Fibroblast of the aortic adventitia (primary cell): ENCODE measurements at places on chromosomes 13 and 19.

GRCh38 chr19:40607311-40608239 lies 6.4 kb downstream of the LTBP4 start:
- no peak for DNase-seq

DNA sequence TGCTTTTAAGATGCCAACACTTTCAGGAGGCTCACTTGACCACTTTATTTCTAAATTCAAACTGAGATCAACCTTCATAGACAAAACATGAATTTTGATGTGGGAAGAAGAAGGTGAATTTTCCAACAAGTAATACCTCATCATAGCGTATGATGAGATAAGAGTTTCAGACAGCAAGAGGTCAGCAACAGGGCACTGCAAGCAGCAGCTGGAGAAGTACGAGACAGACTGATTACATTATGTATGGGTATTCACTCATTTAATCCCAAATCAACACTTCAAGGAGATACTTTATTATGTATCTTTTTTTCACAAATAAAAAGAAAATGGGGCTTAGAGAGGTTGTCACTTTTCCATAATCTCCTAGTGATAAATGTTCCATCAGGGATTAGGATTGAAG lies 389.8 kb downstream of the TBC1D4 start:
- DNase-seq, result no peak

- no peak for DNase-seq
These were observed 26.4 kb upstream of the ZNF507 start for GRCh38 chr19:32318884-32319520.

- no peak for DNase-seq
These were observed 1.0 kb upstream of the TYROBP start for GRCh38 chr19:35908973-35909683.

DNA sequence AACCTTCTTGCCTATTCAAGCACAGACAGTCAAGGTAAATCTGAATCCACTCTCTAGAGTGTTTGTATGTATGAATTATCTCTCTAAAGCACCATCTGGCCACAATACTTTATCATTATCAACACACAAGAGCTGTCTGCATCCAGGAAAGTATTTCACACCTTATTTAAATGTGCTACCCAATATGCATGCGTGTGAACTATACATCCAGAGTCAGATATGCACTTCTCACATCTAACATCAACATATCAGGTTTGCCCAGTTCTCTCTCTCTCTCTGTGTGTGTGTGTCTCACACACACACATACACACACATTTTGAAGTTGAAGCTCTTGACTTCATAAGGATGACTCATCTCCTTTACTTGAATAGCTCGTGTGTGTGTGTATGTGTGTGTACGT lies 697.5 kb upstream of the PCDH20 start:
- DNase-seq, result no peak

DNA sequence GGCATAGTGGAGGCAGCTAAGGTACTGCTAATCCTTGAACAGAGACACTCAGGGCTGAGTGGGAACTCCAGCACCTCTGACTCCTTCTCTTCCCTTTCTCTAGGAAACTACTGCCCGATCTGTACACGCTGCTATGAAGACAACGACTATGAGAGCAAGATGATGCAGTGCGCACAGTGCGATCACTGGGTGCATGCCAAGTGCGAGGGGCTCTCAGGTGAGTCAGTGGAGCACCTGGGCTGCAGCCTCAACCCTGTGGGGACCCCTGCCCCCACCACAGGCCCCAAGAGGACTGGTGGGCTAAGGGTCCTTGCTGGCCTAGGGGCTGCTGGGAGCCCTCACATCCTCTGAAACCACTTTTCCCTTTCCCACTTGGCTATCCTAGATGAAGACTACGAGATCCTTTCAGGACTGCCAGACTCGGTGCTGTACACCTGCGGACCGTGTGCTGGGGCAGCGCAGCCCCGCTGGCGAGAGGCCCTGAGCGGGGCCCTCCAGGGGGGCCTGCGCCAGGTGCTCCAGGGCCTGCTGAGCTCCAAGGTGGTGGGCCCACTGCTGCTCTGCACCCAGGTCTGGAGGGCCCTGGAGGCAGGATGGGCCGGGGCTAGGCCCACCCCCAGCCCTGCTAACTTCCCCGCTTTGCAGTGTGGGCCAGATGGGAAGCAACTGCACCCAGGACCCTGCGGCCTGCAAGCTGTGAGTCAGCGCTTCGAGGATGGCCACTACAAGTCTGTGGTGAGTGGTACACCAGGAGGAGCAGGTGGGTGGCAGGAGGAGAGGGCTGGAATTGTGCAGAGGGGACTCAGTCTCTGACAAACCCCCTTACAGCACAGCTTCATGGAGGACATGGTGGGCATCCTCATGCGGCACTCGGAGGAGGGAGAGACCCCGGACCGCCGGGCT lies 9.5 kb downstream of the KMT2B start:
- DNase-seq, result no peak

- DNase-seq, result peak; percentile 20
These were observed 28.4 kb downstream of the ZNF844 start for GRCh38 chr19:12092956-12093355.

GRCh38 chr19:40294560-40294959 lies 9.4 kb upstream of the AKT2 start:
- no peak for DNase-seq

- no peak for DNase-seq
These were observed 3.9 kb upstream of the S1PR2 start for GRCh38 chr19:10235003-10235402.

GRCh38 chr13:97194479-97194878 lies 27.7 kb upstream of the MBNL2 start:
- peak; percentile 16 for DNase-seq

DNA sequence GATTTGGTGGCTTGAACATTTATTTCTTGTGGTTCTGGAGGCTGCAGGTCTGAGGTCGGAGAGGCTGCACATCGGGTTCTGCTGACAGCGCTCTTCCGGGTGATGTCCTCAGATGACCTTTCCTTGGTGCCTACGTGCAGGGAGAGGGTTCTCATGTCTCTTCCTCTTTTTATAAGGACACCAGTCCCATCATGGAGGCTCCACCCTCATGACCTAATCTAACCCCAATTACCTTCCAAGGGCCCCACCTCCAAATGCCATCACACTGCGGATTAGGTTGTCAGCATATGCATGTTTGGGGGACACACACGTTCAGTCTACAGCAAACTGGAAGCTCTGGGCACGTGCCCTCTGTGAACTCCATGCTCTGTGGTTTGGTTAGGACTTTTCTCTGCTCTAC lies 338.6 kb downstream of the FGF9 start:
- no peak for DNase-seq

DNA sequence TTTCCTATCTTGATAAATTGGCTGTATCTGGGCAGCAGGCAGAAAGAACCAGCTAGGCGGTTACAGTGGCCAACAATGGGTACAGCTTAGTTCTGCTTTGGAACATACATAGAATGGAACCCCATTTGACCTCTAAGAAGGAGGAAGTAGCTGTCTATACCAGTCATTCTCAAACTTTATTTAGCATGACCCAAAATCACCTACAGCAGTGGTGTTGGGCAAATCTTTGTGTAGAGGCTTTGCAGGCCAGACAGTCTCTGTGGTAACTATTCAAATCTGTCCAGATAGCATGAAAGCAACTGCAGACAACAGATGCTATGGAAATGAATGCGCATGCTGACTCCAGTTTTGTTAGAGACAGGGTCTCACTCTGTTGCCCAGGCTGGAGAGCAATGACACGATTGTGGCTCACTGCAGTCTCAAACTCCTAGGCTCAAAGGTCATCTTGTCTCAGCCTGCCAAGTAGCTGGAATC lies 12.0 kb upstream of the KCNC3 start:
- DNase-seq, result no peak

DNA sequence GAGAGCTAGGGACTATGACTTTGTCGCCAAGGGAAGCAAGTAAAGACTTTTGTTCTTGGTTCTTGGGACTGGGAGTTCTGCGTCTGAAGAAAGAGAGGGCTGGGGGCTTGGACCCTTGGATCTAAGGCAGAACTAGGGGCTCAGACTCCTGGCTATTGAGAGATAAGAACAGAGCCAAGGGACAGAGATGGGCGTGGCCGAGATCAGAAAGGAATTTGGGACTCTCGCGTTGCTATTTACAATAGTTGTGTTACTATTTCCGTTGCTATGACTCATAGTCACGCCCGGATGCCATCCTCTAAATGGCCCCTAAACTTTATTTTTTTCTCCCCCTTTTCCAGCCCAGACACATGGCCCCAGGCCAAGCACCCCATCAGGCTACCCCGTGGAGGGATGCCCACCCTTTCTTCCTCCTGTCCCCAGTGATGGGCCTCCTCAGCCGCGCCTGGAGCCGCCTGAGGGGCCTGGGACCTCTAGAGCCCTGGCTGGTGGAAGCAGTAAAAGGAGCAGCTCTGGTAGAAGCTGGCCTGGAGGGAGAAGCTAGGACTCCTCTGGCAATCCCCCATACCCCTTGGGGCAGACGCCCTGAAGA lies 759 bp downstream of the PPP1R15A start:
- peak; percentile 97 for DNase-seq

DNA sequence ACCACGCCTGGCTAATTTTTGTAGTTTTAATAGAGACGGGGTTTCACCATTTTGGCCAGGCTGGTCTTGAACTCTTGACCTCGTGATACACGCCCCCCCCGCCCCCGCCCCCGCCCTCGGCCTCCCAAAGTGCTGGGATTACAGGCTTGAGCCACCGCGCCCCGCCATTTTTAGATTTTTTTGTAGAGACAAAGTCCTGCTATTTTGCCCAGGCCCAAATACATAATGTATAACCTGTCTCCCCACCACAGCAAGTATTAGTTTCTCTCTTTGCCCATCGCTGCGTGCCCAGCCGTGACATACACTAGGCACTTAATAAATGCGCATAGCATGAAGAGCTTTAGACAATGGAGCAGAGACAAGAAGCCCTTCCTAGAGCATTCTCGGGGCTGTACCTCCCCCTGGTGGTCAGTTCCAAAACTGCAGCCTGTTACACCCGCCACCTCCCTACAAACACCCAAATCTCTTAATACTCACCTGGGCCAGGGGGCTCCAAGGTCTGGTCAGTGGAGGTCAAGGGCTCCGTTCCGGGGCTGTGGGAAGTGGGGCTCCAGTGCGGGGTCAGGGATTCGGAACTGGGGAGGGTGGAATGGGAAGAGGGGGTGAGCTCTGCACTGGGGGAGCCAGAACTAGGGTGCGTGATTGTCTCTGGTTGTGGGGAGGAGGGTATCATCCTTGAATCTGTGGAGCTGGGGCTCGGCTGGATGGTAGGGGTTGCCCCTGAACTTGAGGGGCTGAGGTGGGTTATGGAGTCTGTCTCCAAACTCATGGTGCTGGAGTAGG lies 22.5 kb downstream of the IQCN start:
- peak; percentile 76 for DNase-seq

GRCh38 chr13:107130566-107130965 lies 562.6 kb upstream of the ARGLU1 start:
- DNase-seq, result no peak

DNA sequence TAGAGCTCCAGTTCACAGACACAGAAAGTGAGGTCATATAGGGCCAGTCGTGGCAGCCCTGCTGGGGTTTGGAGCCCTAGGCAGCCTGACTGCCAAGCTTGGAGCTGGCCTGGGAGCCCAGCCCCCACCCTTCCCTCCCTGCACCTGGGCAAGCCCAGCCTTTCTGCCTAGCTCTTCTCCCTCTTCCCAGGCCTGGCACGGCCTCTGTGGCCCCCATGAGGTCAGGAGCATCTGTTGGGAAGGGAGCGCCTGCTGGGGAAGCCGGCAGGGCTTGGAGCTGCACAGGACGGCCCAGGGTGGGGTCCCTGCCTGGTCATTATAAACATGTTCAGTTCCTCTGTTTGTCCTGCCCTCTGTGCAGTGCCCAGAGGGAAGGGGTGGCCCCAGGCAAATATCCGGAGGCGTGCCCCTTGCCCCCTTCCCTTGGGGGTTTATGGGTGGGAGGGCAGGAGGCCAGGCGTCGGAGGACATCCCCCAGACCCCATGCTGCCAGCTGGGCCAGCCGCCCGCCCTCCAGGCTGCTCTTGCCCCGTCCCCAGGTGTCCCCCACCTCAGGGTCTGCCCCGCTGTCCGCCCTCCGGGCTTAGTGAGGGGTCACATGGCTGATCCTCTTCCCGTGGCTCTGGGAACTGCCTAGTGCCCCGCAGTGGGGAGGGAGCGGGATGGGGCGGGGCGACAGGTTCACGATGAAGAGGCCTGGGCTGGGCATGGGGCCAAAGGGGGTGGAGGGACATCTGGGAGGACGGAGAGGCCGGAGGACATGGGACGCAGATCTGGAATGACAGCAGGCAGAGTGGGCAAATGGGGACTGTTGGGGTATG lies 30.0 kb upstream of the NCCRP1 start:
- DNase-seq, result no peak

DNA sequence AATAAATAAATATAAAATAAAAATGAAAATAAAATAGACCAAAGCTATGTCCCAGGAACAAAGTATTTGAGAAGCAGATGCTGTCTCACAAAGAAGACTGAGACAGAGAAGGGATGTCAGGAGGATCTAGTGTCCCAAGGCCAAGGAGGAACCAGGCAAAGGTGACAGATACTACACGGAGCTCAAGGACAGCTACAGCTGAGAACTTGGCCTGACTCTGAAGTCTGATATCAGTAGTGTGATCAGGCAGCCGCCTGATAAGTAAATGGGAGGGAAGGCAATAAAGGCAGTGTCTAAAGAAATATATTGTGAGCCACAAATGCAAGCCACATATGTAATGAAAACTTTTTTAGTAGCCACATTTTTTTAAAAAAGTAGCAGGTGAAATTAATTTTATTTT lies 20.4 kb upstream of the NANOS3 start:
- DNase-seq, result no peak

- DNase-seq, result peak; percentile 56
These were observed 2.0 kb downstream of the ZNF823 start for GRCh38 chr19:11736696-11737095.

DNA sequence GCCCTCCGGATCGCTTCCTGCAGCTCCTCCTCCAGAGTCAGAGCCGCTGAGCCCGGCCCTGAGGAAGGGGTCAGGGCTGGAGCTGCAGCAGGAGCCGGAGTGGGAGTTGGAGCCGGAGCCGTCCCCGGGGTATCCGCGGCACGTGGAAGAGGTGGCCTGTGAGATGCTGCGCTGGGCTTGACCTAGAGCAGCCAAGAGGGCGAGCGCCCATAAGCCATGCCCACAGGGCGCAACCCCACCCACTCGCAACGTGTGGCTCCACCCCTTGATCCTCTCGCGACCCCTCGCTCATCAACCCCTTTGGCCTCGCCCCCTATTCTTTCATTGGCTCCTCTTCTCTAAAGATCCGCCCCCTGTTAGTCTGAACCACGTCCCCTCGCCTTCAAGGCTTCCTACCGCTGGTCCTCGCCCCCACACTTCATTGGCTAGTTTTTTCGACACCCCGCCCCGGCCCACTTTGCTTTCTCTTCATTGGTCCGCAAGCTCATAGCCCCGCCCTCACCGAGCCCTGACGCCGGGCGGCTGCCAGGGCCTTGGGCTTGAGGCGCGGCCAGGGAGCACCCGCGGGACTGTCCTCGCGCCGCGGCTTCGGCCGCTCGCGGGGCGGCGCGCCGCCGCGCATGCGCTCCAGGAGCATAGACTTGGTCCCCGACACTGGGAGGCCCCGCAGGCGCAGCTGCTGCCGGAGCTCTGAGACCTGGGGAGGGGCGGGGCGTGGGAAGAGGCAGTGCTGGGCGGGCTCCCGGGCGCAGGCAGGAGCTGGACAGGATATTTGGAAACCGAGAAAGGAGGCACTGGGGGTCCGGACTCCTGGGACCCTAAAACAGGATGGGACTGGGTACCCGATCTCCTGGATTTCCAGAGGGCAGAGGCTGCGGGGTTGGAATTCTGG lies 5.4 kb downstream of the MAMSTR start:
- peak; percentile 99 for DNase-seq
